ENCODE measurements at places on chromosomes 16 and 17.

- no peak for DNase-seq
Measured at GRCh38 chr16:67006930-67007658, 18.7 kb downstream of the CES4A start.

DNA sequence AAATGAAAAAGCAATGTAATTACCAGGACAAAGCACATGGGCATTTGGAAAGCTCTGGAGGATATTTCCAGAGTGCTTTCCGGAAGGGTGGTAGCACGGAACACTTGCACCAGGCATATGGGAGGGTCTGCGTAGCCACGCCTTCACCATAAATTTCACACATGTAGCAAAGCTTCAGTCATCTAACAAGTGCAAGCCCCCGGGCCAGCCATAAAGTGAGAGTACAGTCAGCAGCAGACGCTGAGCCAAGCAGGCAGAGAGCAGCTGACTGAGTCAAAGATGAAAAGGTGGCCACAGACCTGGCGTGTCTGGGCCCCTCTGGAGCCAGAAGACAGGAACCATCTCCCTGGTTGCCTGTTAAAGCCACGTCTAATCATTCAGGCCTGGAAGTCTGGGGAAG lies 130.6 kb downstream of the SEC14L1 start:
- DNase-seq: no peak

DNA sequence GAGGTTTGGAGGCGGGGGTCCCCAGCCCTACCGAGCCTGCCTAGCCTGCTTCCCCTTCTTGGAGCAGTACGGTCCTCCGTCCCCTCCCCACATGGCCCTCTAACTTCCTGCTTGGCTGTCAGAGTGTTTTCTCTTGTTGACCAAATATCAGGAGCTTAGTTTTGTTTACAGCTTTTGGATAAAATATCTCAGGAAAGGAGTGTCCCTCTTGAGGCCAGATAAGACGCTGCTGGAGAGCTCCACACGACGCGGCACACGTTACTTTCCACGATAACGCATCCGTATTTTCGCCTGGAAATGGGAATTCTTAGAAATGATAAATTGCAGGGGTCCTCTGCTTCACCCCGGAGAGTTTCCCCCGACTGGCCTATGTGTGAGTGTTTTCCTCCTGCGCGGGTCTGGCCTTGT lies 182.9 kb downstream of the MAF start:
- no peak for DNase-seq

DNA sequence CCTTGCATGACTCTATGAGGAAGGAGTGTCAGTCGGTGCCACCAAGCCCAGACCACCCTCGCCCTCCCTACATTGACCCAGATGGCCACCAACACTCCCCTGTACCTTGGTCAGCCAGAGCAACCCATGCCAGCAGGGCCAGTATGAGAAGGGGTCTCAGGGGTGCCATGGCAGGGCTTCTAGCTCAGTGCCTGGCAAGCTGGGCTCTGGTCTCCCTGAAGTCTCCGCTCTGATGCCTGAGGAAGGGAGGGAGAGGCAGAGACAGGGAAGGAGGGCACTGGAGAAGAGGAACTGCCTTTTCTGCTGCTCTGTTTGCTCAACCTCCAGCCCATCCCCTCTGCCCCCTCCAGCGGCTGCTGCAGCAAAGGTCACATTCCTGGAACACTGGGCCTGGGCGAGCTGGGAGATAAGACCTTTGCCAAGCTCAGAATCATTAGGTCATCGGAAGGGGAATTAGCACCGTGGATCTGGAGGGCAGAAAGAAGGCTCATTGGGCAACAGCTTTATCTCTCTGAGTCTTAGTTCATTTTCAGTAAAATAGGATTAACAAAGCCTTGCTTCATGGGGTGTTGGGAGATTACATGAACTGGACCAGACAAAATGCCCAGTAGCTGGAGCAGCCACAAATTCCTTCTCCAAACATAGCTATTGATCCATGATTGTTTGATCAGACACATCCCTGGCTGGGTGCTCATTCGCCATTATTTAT lies at the start of gene VTN:
VTN (minus strand) TSS at position 273 of the 709 bp plus-strand sequence; CDS start at position 169, 104 bp downstream.
- no peak for DNase-seq

- DNase-seq: no peak
Measured at GRCh38 chr16:72845322-72846020, 202.5 kb downstream of the ZFHX3 start.

Measured in NCI-H2029 treated with DMSO at 0.1 percent for 48 hours (cell line).